ENCODE measurements at places on chromosomes 3 and 15.
A peak's percentile ranks its signal among the peaks of the same experiment; 100 is the strongest.

DNA sequence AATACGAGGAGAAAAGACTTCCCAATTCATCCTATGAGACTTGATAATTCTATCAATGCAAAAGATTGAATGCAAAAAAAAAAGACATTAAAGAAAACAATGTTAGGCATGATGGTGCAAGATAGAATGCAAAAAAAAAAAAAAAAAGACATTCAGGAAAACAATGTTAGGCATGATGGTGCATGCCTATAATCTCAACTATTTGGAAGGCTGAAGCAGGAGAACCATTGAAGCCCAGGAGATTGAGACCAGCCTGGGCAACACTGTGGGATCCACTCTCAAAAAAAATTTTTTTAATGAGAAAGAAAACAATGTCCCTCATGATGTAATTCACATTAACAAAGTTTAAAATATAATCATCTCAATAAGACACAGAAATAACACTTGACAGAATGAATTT, 75.9 kb downstream of the MYO9A start:
- no peaks in the 10 kb centered on the region for H3K27me3 ChIP-seq
- no peaks in the 10 kb centered on the region for H3K36me3 ChIP-seq
- no peak for DNase-seq
- no peaks in the 10 kb centered on the region for H3K4me1 ChIP-seq
- no peak overlapping the region for H3K27ac ChIP-seq

DNA sequence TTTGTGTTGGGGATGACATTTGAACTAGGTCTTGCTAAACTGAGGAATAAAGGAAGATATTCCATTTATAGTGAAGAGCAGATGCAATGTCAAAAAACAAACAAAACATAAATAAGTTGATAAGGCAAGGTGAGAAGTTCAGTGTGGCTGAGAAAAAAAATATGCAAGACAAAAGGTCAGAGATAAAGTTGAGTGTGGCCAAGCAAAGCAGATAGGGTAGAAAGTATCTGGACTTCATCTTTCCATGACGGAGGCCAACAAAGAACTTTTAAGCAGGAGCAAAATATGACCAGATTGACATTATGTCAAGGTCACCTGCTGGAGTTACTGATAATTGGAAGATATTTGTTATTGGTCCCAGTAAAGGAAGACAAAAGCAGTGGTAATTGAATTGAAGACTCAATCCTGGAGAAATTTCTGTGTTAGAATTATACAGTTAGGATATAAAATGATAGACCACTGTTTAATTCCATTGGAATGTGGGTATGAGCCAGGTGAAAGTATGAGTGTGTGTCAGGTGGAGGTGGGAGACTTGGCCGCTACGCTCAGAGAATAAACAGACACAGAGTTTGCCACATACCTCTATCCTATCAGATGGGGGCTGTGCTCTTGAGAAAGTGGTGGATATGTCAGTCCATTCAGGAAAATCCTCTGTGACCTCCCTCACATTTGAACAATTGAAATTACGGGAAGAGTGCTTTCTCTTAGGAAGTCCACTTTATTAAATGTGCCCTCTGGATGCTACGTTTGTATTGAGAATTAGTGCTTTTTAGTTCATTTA, 28.1 kb downstream of the ADIPOQ start:
- no peak overlapping the region for H3K4me3 ChIP-seq
- no peak overlapping the region for H3K27ac ChIP-seq
- no peaks in the 10 kb centered on the region for H3K27me3 ChIP-seq

DNA sequence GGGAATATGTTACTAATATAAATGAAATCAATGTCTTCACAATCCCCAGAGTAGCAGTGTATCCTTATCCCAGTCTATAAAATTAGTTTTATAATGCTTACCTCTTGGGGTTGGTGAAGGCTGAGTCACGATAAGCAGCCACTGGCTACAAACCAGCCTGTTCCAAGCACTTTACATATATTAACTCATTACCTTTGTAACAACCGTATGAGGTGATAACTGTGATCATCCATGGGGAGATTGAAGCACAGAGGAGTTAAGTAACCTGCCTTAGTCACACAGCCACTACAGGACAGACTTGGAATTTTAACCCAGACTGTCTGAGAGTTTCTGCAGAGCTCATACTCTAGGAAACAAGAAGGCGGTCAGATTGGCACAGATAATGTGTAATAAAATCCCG, 43.3 kb upstream of the MITF start:
- no peaks in the 10 kb centered on the region for H3K27me3 ChIP-seq
- H3K4me3 ChIP-seq, result no peak overlapping the region
- H3K4me1 ChIP-seq, result no peaks in the 10 kb centered on the region
- DNase-seq, result no peak
- H3K36me3 ChIP-seq, result no peaks in the 10 kb centered on the region
- no peak overlapping the region for H3K27ac ChIP-seq

GRCh38 chr15:53665930-53666329, 93.5 kb downstream of the WDR72 start:
- H3K27ac ChIP-seq, result no peak overlapping the region
- DNase-seq, result peak; percentile 11
- no peaks in the 10 kb centered on the region for H3K4me1 ChIP-seq
- no peaks in the 10 kb centered on the region for H3K36me3 ChIP-seq
- peaks cover 15% of the 10 kb centered on the region for H3K27me3 ChIP-seq
- H3K4me3 ChIP-seq, result no peak overlapping the region

- H3K27ac ChIP-seq, result no peak overlapping the region
- DNase-seq, result no peak
- no peak overlapping the region for H3K4me3 ChIP-seq
- no peaks in the 10 kb centered on the region for H3K4me1 ChIP-seq
- no peaks in the 10 kb centered on the region for H3K27me3 ChIP-seq
- no peaks in the 10 kb centered on the region for H3K36me3 ChIP-seq
These were observed 77.5 kb downstream of the RPL22L1 start for GRCh38 chr3:170792471-170792870.

DNA sequence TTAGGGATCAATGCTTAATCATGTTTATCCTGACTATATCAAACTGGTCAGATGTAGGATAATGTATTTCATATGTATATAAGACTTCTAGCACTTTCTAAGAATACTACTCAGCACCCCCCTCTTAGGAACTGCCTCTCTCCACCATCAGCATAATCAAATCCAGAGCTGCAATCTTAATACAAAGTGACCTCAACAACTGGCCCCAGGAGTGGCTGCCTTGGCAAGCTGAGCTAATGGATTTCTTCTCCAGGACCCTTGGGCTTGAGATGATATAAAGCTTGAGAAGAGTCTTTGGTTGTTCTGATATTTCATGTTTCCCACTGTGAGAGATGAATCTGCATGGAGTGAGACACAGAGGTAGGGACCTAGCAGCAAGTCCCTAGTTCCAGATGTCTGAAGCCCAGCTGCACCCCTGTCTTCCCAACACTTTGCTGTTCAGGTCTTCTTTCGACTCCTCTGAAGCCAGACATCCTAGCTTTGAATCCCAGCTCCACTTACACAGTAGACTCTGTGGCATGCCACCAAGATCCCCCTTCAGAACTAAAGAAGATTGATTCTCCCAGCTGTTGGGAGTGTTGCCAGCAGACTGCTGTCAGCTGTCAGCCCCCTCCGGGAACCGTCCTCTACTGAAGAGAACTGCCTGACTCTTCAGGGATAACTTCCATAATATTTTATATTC, 309.3 kb upstream of the UBE2E2 start:
- H3K4me1 ChIP-seq, result peaks cover 9% of the 10 kb centered on the region
- DNase-seq, result no peak
- no peaks in the 10 kb centered on the region for H3K27me3 ChIP-seq
- no peak overlapping the region for H3K4me3 ChIP-seq
- no peaks in the 10 kb centered on the region for H3K36me3 ChIP-seq
- H3K27ac ChIP-seq, result peak overlapping the region; percentile 36

DNA sequence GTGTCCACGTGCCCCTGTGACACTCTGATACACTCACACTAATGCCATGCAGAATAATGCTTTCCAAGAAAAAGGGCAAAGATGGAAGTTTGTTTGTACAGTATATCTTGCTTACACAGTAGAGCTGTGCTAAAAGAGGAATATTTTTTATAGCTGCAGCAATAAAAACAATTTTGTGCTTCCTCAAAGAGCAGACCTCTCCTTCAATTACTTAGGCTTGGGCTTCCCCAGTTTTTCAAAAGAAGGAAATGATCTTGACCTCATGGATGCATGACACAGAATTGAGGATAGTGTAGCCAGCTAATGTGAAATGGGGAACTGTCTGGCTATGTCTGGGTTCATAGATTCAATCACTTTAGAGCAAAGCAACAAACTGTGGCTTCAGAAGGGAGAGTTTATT, 137.4 kb downstream of the STT3B start:
- H3K36me3 ChIP-seq, result no peaks in the 10 kb centered on the region
- no peak for DNase-seq
- H3K4me1 ChIP-seq, result no peaks in the 10 kb centered on the region

GRCh38 chr3:21752749-21753347, 1.8 kb upstream of the ZNF385D start:
- H3K36me3 ChIP-seq, result no peaks in the 10 kb centered on the region
- no peak overlapping the region for H3K27ac ChIP-seq
- no peak for DNase-seq
- H3K27me3 ChIP-seq, result no peaks in the 10 kb centered on the region
- no peak overlapping the region for H3K4me3 ChIP-seq

DNA sequence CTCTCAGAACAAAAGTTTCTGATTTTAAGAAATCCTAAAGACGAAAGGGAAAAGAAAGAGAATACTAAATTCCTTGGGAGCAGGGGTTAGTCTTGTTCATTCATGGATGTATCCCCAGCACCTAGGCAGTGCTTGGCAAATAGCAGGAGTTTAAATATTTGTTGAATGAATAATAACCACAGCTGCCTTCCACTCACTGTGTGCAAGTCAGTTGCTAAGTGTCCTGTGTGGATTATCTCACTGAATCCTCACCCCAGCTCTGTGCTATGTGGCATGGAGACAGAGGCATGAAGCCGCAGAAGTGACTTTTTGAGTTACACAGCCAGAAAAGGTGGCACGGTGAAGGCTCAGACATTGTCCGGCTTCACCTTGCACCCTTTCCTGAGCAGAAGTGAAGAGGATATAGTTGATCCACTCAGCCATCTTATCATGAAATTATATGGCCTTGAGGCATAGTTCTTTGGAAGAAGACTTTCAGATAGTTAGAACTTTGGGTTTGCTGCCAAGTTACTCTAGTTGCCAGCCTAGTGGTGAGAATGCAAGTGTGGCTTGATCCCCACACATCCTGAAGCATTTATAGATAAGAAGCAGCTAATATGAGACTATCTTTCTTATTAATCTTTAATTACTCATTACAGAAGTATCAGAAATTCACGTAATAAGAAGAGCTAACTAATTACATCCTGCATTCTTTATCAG, 355.5 kb downstream of the LRTM1 start:
- H3K4me1 ChIP-seq, result no peaks in the 10 kb centered on the region

DNA sequence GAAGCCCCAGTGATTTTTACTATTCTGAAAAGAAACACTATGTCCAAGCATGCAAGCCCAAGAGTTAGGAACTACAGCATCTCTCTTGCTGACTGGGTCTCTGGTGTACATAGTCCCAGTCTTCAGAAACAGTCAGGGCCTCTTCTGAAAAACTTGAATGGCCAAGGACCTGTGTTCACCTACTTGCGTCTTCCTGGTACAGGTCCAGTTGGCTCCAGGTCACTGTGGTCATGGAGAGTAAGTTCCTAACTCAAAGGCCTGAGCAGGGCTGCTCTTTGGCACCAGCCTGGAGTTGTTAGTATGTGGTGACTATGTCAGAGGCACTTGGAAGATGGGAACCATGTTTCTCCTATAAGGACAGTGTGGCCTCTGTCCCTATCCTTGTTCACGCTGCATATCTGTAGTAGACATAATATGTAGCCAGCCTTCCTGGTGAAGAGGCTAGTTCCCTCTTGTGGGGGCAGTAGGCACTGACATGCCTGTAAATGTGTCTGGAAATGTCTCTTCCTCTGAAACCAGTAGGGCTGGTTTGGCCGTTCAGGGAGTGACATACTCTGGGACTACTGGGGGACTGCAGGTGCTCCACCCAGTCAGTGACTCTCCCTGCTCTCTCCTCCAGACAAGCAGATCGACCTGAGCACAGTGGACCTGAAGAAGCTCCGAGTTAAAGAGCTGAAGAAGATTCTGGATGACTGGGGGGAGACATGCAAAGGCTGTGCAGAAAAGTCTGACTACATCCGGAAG, 2.6 kb upstream of the RBM15B start:
- DNase-seq, result no peak
- H3K4me3 ChIP-seq, result no peak overlapping the region
- no peak overlapping the region for H3K27ac ChIP-seq
- H3K4me1 ChIP-seq, result peaks cover 54% of the 10 kb centered on the region

DNA sequence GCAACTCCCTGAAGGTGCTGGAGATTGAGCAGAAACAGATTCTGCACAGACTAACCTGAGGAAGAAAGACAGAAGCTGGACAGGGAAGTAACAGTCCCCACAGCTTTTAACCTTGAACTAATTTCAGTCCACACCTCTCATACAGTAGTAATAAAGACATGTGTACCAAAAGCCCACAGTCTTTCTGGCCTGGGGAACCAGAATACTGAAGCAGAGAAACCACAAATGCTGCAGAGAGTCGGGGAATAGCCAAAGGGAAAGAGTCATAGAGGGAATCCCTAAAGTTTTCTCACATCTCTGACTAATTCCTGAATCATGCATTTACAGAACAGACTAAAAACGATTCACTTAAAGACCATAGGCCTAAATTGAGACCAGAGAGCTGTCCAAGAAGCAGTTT, 503.4 kb upstream of the NECTIN3 start:
- no peaks in the 10 kb centered on the region for H3K27me3 ChIP-seq
- no peak overlapping the region for H3K27ac ChIP-seq
- DNase-seq, result no peak
- H3K36me3 ChIP-seq, result no peaks in the 10 kb centered on the region
- no peak overlapping the region for H3K4me3 ChIP-seq
- H3K4me1 ChIP-seq, result no peaks in the 10 kb centered on the region

- DNase-seq, result no peak
- no peak overlapping the region for H3K27ac ChIP-seq
- peaks cover 7% of the 10 kb centered on the region for H3K4me1 ChIP-seq
These were observed 21.5 kb upstream of the MTHFS start for GRCh38 chr15:79918278-79918677.

GRCh38 chr3:196115678-196116083, 33.8 kb upstream of the TFRC start:
- H3K4me1 ChIP-seq, result peaks cover 6% of the 10 kb centered on the region
- no peaks in the 10 kb centered on the region for H3K27me3 ChIP-seq
- H3K27ac ChIP-seq, result no peak overlapping the region
- DNase-seq, result no peak
- no peaks in the 10 kb centered on the region for H3K36me3 ChIP-seq
- no peak overlapping the region for H3K4me3 ChIP-seq

- no peaks in the 10 kb centered on the region for H3K36me3 ChIP-seq
- peaks cover 10% of the 10 kb centered on the region for H3K4me1 ChIP-seq
- no peaks in the 10 kb centered on the region for H3K27me3 ChIP-seq
- H3K27ac ChIP-seq, result no peak overlapping the region
These were observed 60.0 kb upstream of the SNRPA1 start for GRCh38 chr15:101354891-101355623.

GRCh38 chr15:64705006-64705405, 70.4 kb downstream of the RBPMS2 start:
- no peak overlapping the region for H3K4me3 ChIP-seq
- H3K36me3 ChIP-seq, result peaks cover 3% of the 10 kb centered on the region
- peaks cover 18% of the 10 kb centered on the region for H3K4me1 ChIP-seq
- DNase-seq, result no peak

- no peaks in the 10 kb centered on the region for H3K36me3 ChIP-seq
- DNase-seq, result no peak
- no peak overlapping the region for H3K4me3 ChIP-seq
- H3K27ac ChIP-seq, result no peak overlapping the region
These were observed 399.2 kb downstream of the EPHA3 start for GRCh38 chr3:89506462-89507103.
